ENCODE measurements at places on chromosomes 2 and 18.

DNA sequence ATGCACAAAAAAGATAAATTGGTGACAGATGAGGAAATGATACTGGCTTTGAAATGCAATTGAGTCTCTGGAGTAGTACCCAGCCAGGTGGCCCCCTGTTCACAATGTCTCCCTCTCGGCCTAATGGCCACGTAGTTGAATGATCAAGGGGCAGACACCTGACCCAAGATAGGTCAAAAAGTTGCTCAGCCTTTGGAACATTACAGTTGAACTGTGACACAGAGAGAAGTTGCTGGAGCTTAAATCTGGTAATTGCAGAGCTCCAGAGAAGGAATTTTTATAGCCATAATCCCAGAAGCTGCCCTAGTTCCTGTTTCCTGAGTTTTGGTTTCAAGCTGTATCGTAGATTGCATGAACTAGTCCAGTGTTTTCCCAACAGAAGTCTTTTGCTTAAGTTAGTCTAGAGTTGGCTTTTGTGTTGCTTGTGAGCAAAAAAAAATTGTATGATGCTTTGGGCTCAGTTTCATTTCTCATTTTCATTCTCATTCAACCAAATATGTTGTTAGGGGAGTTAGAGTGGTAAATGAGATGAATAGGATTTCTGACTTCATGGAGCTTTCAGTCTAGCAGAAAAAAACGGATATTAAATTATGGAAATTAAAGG lies 117.9 kb downstream of the CSRNP3 start:
- peaks cover 15% of the 10 kb centered on the region for H3K4me1 ChIP-seq
- H3K27ac ChIP-seq, result peak overlapping the region; percentile 87
- DNase-seq, result no peak

- DNase-seq, result no peak
- no peak overlapping the region for H3K4me3 ChIP-seq
- peak overlapping the region; percentile 30 for H3K27ac ChIP-seq
- H3K27me3 ChIP-seq, result no peaks in the 10 kb centered on the region
- H3K4me1 ChIP-seq, result no peaks in the 10 kb centered on the region
- H3K36me3 ChIP-seq, result no peaks in the 10 kb centered on the region
These were observed 145.3 kb downstream of the C1D start for GRCh38 chr2:67917332-67918054.

GRCh38 chr2:168525716-168526446 lies 69.8 kb downstream of the CERS6 start:
- no peak overlapping the region for H3K4me3 ChIP-seq
- no peaks in the 10 kb centered on the region for H3K27me3 ChIP-seq
- DNase-seq, result no peak
- peaks cover 44% of the 10 kb centered on the region for H3K4me1 ChIP-seq
- no peak overlapping the region for H3K27ac ChIP-seq

DNA sequence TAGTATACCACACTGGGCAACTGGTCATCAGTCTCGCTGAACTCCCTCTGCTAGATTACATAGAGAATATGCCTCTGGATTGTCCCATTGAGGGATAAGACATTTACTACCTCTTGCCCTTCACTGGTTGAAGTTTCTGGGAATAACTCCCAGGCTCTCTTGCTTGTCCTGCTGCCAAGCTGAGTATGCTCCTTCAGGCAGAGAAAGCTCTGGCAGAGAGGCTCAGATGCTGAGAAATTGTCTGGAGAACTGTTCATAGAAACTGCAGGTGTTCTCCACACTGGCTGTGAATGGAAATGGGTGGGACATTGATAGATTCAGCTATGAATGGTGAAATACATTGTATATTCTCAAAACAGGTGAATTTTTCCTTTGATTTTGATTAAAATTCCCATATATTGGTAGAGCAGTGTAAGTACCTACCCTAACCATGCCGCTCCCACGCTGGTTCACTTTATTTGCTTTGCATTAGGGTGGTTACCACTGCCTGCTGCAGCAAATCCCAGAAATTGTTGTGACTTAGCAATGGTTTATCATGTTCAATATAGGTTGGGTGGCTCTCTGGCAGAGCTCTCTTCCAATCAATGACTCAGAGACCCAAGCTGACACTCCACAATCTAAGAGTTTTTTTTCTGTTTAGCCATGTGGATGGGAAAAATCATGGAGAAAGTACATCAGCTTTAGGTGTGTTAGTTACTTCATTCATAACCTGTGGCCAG lies 36.7 kb downstream of the FAM117B start:
- H3K4me3 ChIP-seq, result no peak overlapping the region
- H3K36me3 ChIP-seq, result no peaks in the 10 kb centered on the region
- no peaks in the 10 kb centered on the region for H3K4me1 ChIP-seq
- DNase-seq, result no peak

DNA sequence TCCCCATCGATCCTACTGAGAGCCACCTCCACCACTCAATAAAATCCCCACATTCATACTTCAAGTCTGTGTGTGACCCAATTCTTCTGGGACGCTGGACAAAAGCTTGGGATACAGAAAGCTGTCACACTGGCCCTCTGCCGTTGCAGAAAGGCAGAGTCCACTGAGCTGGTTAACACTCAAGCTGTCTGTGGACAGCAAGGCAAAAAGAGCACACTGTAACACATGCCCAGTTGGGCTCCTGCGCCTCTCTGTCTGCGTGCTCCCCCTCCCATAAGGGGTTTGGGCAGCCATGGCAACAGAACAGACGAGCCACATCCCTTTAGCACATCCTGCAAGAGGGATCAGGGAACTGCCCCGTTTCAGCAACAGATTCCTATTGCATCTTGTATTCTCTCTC lies 106.9 kb upstream of the RGPD4 start:
- no peaks in the 10 kb centered on the region for H3K27me3 ChIP-seq
- no peak overlapping the region for H3K4me3 ChIP-seq
- no peak for DNase-seq
- peaks cover 5% of the 10 kb centered on the region for H3K4me1 ChIP-seq
- H3K36me3 ChIP-seq, result no peaks in the 10 kb centered on the region

- H3K36me3 ChIP-seq, result peaks cover 8% of the 10 kb centered on the region
- no peak overlapping the region for H3K27ac ChIP-seq
- no peak for DNase-seq
- no peaks in the 10 kb centered on the region for H3K4me1 ChIP-seq
- peaks cover 5% of the 10 kb centered on the region for H3K27me3 ChIP-seq
- no peak overlapping the region for H3K4me3 ChIP-seq
These were observed 503.0 kb upstream of the MYT1L start for GRCh38 chr2:2834105-2834504.

DNA sequence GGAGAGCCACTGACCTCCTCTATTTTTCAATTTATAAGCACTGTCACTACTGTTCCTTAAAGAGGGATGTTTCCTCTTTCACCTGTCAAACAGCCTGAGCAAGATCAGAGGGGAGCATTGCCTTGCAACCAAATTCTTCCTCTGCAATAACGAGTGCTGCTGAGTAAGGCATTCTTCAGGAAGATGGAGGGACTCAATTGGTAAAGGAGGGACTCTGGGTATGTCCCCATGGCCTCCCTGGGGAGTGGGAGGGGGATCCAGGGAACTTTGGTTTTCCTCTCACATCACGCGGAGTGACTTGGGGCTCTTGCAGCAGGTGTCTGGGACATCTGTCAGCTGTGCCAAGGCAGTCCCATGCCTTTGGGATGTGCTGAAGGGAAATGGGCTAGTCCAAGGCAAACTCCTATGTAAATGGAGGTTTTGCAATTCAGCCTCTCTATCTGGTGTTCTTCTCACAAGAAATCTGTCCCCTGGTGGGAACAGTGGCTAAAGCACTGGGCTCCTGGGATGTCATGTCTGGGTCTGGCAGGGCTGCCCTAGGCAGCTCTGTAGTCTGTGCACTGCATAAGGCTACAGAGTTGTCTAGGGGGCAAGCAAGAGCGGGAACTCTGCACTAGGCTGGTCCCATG lies 14.4 kb upstream of the HES6 start:
- no peaks in the 10 kb centered on the region for H3K4me1 ChIP-seq
- H3K27ac ChIP-seq, result no peak overlapping the region
- no peaks in the 10 kb centered on the region for H3K36me3 ChIP-seq
- H3K27me3 ChIP-seq, result peaks cover 4% of the 10 kb centered on the region
- DNase-seq, result no peak
- no peak overlapping the region for H3K4me3 ChIP-seq

- DNase-seq, result no peak
- H3K4me3 ChIP-seq, result no peak overlapping the region
- H3K27ac ChIP-seq, result no peak overlapping the region
- no peaks in the 10 kb centered on the region for H3K4me1 ChIP-seq
- H3K36me3 ChIP-seq, result no peaks in the 10 kb centered on the region
These were observed 257.2 kb upstream of the SYT4 start for GRCh38 chr18:43534511-43534910.

DNA sequence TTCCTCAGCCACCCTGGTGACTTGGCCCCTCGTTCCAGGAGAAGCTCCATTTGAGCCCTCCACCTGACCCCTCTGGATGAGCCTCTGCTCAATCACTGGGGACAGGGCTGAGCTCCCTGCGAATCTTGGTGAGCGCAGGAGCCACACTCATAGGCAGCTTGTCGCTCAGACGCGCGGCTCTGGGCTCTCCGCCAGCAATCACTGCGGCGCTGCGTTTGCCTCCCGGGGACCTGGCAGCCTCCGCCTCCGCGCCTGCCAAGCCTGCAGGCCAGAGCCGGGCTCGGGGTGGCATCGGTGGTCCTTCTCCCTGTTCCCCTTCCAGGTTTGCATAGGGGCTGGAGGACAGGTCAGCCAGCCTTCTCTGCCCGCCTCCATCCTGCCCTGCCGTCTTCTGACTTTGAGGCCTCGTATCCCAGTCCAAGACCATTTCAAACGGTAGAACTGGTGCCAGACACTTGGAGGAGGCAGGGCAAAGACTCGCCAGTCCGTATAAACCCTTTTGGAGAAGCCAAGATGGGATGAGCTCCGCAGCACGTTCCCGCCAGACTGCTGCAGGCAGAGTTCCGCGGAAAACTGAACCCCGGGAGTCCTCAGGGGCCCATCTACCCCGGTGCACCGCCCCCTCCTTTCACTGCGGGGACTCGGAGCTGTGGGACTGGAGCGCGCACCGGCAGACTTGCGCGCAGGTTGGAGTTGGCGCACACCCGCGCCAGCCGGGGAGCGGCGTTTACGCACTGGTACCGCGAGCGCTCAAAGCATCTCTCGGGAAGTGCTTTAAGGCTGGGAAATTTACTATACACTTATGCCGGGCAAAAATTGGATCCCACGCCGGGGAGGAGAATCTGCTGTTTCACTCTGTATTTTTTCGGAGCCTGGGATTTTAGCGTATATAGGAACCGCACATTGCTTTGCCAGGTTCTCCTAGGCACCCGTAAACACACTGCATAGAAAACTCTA lies 1.1 kb upstream of the TACR1 start:
- H3K27me3 ChIP-seq, result peaks cover 7% of the 10 kb centered on the region
- peaks cover 12% of the 10 kb centered on the region for H3K4me1 ChIP-seq
- H3K4me3 ChIP-seq, result peak overlapping the region; percentile 83
- DNase-seq, result peak; percentile 42

- no peak overlapping the region for H3K4me3 ChIP-seq
- no peak overlapping the region for H3K27ac ChIP-seq
- H3K36me3 ChIP-seq, result no peaks in the 10 kb centered on the region
- H3K27me3 ChIP-seq, result peaks cover 1% of the 10 kb centered on the region
- DNase-seq, result no peak
These were observed 11.1 kb downstream of the TRAK2 start for GRCh38 chr2:201440182-201440581.

DNA sequence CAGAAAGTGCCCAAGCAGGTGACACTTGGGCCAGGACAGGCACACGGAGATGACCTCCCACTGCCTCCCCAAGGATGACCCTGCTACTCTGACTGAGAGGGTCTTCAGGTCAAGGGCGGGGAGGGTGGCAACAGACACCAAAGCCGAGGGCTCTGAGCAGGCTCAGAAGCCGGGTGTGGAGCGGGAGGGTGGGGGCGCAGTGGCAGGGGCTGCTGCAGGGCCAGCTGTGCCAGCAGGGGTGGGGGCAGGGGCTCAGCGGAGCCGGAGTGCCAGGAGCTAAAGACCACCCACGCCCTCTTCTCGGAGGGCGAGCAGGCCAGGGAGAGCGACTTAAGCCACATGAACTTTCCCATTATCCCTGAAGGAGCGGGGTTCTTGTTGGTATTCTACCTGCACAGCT lies 93.3 kb upstream of the MBOAT2 start:
- no peak overlapping the region for H3K27ac ChIP-seq
- peaks cover 2% of the 10 kb centered on the region for H3K27me3 ChIP-seq
- H3K4me1 ChIP-seq, result peaks cover 7% of the 10 kb centered on the region
- no peak for DNase-seq

- peaks cover 12% of the 10 kb centered on the region for H3K27me3 ChIP-seq
- H3K36me3 ChIP-seq, result peaks cover 4% of the 10 kb centered on the region
- DNase-seq, result no peak
- H3K4me1 ChIP-seq, result peaks cover 21% of the 10 kb centered on the region
- H3K27ac ChIP-seq, result peak overlapping the region; percentile 97
- H3K4me3 ChIP-seq, result no peak overlapping the region
These were observed 9.7 kb downstream of the CAPN13 start for GRCh38 chr2:30797381-30798015.

DNA sequence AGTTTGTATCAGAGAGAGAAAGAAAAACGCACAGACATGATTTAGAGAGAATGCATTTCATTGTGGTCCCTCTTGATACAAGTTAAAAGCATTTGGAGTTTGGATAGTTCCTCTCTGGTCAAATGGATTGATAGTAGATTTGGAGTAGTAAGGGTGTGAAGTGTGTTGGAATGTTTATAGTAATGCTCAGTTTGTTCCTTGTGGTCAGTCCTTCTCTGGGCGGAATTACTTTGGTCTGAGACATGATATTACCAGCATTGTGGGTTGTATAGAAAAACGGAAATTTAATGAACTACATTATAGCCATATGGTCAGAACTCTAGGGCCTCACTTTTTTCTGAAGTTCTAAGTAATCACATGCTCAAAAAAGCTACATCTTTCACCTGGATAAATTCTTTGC lies 178.9 kb downstream of the AGAP1 start:
- H3K27me3 ChIP-seq, result peaks cover 10% of the 10 kb centered on the region
- DNase-seq, result no peak
- H3K36me3 ChIP-seq, result peaks cover 4% of the 10 kb centered on the region
- H3K27ac ChIP-seq, result no peak overlapping the region
- peaks cover 41% of the 10 kb centered on the region for H3K4me1 ChIP-seq
- no peak overlapping the region for H3K4me3 ChIP-seq

- H3K4me3 ChIP-seq, result no peak overlapping the region
- no peaks in the 10 kb centered on the region for H3K36me3 ChIP-seq
- H3K27me3 ChIP-seq, result peaks cover 7% of the 10 kb centered on the region
- peaks cover 6% of the 10 kb centered on the region for H3K4me1 ChIP-seq
- DNase-seq, result no peak
These were observed 144.9 kb upstream of the PXDN start for GRCh38 chr2:1889099-1889650.

All from endothelial cell (in vitro differentiated cells).